ENCODE measurements at places on chromosomes 4 and X.
A peak's percentile ranks its signal among the peaks of the same experiment; 100 is the strongest.

GRCh38 chr4:4853921-4854648 is 5.4 kb upstream of the MSX1 start:
- no peak for DNase-seq

DNA sequence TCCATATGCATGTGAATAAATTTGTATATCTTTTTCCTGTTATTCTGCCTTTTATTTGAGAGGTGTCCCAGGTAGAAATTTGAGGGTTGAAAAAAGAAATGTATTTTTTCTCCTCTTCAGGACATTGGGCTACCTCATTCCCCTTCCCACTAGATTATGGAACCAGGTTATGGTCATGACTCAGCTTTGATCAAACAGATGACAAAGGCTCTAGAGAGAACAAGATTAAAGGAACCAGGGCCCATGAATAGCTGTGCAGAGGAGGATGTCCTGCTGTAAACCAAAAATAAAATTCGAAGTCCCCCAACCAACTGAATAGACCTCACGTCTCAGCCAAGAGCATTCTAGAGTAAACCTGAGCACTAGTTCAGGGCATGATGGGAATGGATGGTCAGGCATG is 313.2 kb downstream of the RAPGEF2 start:
- DNase-seq: no peak

- DNase-seq: peak; percentile 86
Measured at GRCh38 chr4:1172971-1173757, 781 bp upstream of the SPON2 start.

DNA sequence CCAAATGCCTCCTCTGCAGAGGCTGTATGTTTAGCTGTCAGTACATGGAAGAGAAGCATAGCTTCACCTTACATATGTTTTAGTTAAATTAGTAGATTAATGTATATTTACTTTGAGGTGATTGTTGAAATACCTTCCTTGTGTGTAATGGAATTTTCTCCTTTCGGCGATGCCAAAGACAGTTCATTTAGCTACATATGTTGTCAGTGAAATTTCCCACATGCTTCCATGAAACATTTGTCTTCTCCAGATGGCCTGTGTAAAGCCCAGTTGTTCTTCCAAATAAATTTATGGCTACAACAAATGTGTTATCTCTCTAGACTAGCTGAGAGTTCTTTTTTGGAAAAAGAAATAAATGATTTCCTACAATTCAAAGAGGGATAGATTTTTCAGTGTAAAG is 95.2 kb downstream of the GPAT3 start:
- DNase-seq: no peak
